NCI-H187 (cell line): ENCODE measurements at places on chromosomes 5 and 9.

DNA sequence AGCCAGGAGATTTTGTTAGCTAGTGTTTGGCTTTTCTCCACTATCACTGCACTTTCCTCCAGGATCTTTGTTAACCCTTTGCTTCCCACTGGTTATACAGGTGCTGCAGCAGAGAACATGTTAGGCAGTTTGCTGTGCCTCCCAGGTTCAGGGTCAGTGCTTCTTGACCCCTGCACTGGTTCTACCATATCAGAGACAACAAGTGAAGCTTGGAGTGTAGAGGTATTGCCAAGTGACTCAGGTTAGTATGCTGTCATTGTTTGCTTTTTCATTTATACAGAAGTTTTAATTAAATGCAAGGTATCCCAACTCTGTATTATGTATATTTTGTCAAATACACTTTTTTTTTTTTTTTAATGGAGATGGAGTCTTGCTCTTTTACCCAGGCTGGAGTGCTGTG lies 68.4 kb downstream of the GAPVD1 start:
- no peak for DNase-seq

DNA sequence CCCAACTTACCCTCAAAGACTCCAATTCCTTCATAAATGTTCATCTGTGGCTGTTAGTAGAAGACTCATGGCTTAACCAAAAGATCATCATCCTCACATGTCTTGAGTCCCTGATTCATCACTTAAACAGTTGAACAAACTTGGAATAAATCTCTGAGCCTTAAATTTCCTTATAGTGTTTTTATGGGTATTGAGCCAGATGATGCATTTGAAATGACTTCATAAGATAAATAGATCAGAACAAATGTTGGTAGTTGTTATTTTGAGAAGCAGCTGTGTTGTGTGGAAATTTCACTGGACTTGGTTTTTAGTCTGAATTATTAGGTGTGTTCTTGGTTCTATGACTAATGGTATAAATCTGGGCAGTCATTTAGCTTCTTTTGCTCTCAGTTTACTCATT lies 236.2 kb downstream of the NNT start:
- DNase-seq = no peak

DNA sequence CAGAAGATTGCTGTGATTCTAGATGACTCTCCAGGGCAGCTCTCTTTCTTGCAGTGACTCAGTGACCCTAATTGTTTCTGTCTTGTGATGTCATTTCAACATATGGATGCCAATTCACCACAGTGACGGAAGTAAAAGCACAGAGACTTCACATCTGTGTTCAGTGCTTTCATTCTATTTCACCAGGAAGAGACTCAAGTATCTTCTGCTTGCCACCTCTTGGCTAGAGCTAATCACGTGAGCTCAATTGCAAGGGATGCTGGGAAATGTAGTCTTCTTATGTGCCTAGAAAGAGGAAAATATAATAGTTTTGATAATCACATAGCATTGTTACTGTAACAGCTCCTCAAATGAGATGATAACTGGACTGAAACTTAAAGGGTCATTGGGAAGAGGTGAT lies 453.3 kb upstream of the KLF4 start:
- no peak for DNase-seq

- DNase-seq = no peak
These were observed 25.9 kb upstream of the PRDM12 start for GRCh38 chr9:130638284-130639123.

DNA sequence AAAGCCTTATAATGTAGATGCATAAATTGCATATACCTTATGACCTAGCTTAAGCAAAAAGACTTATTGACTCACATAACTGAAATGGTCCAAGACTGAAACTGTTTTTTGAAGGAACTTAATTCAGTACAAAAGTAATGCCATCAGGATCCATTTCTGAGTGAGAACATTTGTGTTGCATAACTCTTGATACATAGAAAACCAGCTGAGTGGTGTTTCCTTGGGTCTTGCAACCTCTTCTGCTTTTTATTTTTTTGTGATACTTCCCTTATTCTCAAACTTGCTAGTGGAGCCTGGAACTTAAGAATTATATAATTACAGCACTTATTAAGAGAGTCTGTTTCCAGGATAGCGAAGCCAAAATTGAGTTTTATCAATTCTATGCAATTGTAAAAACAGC lies 272.0 kb downstream of the MAN2A1 start:
- DNase-seq = no peak

DNA sequence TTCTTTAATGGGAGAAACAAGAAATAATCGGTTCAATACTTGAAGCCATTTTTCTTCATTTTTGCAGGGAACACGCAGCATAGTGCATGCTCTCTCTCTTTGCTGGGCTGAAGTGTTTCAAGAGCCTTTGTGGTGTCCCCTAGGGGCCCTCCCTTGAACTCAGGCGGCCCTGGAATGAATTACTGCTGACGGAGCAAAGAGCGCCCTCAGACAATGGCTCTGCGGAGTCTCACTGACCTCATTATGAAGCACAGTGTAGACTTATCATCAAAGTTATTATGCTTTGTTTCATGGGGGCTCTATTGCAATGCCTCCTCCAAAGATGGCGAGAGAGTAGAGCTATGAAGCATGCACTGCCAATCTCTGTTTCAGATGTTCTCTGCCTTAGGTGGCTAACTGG lies 64.8 kb upstream of the ADCY2 start:
- DNase-seq = peak; percentile 58

- DNase-seq = peak; percentile 66
These were observed 14.6 kb downstream of the FOXD1 start for GRCh38 chr5:73433982-73434342.
